ENCODE measurements at places on chromosomes 13 and 19.

DNA sequence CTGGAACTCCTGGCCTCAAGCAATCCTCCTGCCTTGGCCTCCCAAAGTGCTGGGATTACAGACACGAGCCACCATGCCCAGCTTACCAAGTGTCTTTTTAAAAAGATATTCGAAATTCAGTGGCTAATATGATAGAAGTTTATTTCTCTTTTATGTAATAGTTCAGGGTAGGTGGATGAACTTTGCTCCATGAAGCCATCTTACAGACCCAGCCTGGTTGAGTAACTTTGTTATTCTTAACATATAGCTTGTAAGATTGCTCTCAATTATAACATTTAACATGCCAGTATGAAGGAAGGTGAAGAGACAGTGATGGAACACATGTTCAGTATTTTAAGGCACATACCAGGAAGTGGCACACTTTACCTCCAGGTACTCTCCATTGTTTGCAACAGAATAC lies 42.4 kb downstream of the ZIC2 start:
- no peak for DNase-seq

DNA sequence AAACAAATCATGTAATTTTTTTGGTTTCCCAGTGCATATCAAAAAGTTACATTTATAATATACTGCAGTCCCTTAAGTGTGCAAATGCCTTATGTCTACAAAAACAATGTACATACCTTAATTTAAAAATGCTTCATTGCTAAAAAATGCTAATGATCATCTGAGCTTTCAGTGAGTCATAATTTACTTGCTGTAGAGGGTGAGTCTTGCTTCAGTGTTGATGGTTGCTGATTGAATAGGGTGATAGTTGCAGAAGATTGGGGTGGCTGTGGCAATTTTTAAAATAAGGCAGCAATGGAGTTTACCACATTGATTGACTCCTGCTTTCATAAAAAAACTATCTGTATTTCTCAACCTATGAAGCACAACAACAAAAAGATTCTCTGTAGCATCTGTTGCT lies 613.9 kb downstream of the TBC1D4 start:
- no peak for DNase-seq

DNA sequence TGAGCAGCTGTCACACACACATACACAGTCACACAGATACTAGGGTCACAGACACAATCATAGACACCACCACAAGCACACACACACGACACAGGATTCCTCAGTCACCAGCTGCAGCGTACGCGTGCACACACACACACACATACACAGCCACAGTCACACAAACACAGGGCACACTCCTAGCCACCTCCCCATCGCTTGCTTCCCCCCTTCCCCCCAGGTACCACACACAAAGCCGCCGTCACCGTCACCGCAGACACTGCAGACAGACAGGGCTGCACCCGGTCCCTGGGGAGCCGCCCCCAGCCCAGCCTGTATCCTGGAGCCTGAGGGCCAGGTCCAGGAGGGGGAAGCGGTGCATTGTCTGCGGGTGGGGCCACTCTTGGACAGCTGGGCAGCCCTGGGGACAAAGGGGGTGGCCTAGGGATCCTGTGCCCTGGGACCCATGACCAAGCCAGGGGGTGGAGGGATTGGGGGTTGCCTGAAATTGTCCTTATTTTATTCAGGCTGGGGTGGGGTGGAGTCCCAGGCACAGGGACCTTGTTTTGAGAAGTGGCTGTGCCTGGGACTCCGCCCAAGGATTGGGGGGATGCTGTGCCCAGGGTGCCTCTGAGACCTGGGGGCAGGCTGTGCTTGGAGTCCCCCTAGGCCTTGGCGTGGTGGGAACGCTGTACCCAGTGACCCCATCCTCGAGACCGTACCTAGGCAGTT lies 957 bp downstream of the NUMBL start:
- DNase-seq: no peak

DNA sequence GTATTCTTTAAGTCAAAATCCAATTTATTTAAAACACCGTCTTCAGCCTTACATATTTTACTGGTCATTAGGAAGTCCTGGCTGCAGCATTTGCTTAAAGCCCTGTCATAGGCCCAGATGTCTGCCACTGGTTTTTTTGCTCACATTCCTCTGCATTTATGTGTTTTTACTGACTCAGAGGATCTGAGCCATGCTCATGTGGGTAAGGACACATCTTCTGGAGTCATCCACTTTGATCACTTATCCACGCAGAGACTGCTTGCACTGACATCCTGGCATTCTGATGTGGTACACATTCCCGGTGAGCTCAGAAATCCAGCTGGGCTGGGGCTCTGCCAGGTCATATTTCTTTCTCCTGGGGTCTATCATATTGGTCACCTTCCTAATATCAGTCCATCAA lies 531.7 kb upstream of the ARGLU1 start:
- no peak for DNase-seq

- no peak for DNase-seq
Observed at GRCh38 chr13:39350461-39350881, 252.5 kb downstream of the LHFPL6 start.

DNA sequence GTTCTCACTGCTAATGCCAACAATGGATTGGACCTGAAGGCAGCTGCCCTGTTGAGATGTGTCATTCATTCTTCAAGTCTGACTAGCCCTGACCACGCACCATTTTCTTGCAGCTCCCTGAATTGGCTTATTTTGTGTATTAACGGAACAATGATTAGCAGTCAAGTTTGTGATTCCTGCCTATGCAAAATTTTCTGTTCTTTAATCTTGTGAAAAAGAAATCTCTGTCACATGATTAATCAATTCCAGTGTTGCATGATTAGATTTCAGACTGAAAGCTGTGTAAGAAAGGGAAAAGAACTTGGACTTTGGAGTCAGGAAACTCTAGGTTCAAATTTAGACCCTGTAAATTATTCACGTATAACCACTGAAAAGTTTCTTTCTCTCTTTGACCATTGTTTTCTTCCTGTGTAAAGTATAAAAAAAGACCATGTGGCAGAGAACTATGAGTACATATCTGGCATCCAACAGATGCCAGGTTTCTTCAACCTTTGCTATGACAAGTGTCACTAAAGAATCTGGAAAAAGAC lies 64.5 kb upstream of the SLC10A2 start:
- DNase-seq: no peak

- no peak for DNase-seq
Observed at GRCh38 chr13:80337288-80338081, 3.4 kb downstream of the SPRY2 start.

- no peak for DNase-seq
Observed at GRCh38 chr19:34409189-34410164, 5.3 kb downstream of the PDCD2L start.

- peak; percentile 75 for DNase-seq
Observed at GRCh38 chr19:43555185-43555770, 20.0 kb downstream of the XRCC1 start.

GRCh38 chr19:7817801-7818200 lies 12.2 kb upstream of the EVI5L start:
- DNase-seq: no peak

DNA sequence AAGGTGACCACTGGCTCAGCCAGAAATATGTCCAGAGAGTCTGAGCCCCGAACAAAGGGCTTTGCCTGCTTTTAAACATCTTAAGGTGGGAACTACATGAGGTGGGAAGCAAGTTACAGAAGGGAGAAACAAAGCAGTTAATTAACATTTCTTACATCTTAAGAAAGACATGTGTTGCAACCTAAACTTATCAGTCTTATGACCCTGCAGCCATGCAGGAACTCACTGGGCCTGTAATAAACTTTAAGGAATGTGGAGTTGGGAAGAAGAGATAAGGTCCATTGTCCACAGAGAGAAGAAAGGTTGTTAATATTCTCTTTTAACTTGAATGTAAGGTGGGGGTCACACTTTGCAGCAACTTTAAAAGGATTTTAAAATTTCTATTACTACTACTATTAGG lies 46.8 kb upstream of the CYP2A7 start:
- no peak for DNase-seq

DNA sequence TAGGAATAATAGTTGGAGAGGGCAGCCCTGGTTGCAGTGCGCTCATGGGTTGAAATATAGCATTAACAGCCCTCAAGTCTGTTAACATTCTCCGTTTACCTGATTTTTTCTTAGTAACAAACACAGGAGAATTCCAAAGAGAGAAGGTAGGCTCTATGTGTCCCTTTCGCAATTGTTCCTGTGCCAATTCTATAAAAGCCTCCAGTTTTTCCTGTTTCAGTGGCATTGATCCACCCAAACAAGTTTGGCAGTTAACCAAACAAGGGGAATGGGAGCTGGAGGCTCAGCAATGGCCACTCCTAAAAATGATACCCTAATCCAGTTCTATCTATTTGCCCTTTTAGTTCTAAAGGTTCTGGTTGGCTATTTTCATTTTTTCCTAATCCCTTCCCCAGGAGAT lies 151.6 kb downstream of the ZNF486 start:
- no peak for DNase-seq

DNA sequence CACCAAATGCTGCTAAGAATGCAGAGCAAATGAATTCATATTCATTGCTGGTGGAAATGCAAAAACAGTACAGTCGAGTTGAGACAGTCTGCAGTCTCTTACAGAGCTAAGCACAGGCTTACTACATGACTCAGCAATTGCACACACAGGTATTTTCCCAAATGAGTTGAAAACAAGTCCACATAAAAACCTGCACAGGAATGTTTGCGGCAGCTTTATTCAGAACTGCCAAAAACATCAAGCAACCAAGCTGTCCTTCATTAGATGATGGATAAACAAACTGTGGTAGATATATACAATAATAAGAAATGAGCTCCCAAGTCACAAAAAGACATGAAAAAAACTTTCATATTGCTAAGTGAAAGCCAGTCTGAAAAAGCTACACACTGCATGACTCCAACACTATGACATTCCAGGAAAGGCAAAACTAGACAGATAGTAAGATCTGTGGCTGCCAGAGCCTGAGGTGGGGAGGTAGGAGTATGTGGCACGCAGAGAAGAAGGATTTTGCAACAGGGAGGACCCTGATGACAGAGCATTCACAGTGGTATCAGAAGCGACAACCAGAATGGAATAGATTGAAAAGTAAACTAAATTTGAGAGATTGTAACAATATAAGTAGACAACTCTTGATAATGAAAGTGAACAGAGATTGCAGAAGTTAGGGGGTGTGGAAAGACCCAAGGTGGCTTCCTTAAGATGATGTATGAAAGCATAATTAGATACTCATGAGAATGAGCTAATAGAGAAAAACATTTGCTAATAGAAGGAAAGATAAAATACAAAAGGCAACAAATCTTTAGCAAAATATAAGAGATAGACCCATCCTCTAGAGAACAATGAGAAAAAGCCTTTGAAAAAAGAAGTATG lies 52.7 kb downstream of the TSC22D1 start:
- DNase-seq: no peak

DNA sequence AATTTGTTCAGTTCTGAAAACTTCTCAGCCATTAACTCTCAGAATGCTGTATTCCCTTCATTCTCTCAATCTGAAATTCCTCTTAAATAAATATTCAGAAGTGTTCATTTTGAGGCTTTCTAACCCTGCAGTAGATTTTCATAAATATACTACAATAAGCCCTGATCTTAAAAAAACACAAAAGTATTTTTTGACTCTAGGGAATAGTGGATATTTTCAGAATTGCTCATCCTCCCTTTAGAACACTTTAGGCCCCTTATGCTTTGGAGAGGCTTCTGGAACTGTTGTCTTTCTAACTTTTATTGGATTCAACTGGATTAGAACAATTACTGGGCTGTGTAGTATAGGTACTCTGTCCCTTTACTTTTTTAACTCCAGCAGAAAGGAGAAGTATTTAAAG lies 1662.6 kb upstream of the MIR17HG start:
- no peak for DNase-seq

DNA sequence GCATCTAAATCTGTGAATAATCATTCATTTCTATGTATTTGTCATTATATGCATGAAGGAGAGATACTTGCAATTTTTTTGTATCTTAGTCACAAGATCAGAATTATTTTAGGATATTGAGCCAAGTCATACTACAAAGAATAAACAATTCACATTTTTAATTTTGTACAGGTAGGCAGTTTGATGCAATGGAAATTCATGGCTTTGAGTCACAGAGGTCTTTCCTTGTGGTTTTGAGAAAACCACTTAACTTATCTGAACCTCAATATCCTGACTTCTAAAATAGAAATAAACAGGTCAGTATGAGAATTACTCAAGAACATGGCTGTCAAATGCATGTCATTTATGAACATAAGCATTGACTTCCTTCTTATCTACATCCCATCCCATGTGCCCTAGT lies 221.4 kb upstream of the SLC10A2 start:
- DNase-seq: no peak

- DNase-seq: no peak
Observed at GRCh38 chr19:48499316-48500090, 12.1 kb downstream of the LMTK3 start.

DNA sequence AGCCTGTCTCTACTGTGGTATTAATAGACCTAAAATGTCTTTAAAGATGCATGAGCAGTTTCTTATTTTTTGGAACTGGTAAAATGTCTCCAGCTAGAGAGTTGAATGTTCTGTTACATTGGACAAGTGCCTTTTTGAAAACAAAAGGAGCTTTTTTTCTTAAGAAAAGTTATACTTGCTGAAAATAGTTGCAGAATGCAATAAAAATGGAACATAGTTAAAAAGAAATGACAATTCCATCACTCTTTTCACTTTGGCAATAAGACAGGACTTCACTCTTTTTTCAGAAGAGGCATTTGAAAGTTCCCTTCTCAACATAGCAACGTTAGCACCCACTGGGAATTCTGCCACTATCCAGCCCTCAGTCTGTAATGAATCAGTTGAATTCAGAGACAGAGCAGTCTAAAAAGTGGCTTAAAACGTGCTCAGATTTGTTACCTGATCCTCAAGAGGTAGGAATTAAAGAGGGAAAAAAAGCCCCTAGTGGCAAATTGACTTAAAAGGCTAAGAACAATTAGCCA lies 10.1 kb downstream of the RGCC start:
- no peak for DNase-seq

GRCh38 chr19:1408300-1409203 lies 1.2 kb downstream of the DAZAP1 start:
- peak; percentile 35 for DNase-seq

DNA sequence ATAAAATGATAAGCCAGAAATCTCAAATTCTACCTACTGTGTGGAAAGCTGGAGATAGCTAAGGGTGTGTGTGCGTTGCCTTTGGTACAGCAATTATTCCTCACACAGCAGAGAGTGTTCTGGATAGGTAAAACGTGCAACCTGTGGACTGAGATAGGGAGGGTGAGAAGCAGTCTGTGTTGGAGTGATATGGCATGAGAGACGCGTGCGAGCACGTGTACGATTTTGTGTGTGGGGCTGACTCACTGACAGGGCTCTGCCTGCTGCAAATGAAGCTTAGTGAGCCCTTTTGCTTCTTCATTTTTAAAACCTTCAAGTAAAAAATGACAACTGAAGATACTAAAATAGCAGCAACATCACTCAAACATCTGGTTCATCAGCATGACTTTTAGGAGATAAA lies 35.7 kb upstream of the SLC10A2 start:
- no peak for DNase-seq

Measured in T follicular helper cell (primary cell).